ENCODE measurements at places on chromosomes 2 and 18.

DNA sequence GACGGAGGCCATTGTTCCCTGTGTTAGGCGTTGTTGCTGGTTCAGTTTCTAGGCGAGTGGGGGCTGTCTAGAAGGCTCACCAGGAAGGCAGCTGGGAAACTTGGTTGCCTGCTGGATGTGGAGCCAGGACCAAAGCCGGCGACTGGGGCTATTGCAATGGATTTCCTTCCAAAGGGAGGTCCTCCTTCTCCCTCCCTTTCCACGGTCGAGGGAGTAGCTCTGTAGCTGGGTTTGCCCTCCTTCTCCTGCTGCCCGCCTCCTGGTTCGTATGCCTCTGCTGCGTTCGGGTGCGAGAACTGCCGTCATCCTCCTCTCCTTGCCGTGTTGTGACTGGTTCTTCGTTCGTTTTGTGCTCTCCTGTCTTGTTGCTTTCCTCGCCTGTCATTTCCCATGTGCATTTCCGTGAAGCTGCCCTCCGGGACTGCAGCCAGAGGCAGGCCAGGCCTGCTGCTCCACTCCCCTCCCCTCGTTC is 203.4 kb downstream of the NEDD4L start:
- DNase-seq, result no peak

- DNase-seq, result no peak
These were observed 57.6 kb downstream of the TTC21B start for GRCh38 chr2:165895974-165896373.

GRCh38 chr2:143690235-143690634 is 561.0 kb downstream of the ARHGAP15 start:
- no peak for DNase-seq

- DNase-seq, result no peak
These were observed 26.6 kb downstream of the MBD2 start for GRCh38 chr18:54197747-54198411.

GRCh38 chr2:201759567-201759966 is 21.2 kb downstream of the ALS2 start:
- DNase-seq, result no peak

DNA sequence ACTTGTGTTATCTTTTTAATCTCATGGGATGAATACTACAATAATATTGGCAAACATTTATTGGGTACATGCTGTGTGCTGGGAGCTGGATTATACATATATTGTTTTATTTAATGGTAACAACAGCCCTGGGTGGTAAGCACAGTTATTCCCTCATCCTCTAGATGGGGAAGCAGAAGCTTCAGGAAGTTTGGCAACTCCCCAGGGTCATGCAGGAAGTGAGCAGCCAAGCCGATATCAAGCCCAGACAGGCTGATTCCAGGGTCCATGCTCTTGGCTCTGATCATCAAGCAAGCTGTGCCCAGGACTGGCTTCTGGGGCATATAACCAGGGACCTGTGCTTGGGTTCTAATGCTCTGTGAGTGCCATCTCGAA is 155.8 kb downstream of the ZNF516 start:
- no peak for DNase-seq

DNA sequence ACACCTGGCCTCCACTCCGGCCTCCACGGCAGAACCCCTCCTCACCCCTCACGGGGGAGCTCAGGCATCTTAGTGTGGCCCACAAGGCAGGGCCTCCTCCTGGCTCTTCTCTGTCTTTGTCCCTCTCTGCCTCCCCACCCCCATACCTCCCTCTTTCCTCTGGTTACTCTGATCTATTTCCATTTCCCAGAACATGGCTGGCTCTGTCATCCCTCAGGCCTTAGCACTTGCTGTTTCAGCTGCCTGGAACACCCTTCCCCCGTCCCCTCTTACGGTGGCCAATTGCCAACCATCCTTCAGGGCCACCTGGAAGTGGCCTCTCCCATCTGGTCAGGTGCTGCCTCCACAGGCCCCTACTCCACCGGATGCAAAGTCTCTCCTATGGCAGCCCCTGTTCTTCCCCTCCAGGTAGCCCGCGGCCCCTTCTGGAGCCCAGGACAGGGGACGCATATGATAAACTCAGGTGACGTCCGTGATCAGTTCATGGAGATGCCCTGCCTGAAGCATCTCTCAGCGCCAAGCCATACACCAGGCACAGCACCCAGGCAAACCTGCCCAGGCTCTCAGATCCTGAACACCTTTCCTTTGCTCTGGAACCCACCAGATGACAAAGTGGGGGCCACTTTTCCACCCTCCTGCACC is 3.6 kb upstream of the ECEL1 start:
- DNase-seq, result no peak

DNA sequence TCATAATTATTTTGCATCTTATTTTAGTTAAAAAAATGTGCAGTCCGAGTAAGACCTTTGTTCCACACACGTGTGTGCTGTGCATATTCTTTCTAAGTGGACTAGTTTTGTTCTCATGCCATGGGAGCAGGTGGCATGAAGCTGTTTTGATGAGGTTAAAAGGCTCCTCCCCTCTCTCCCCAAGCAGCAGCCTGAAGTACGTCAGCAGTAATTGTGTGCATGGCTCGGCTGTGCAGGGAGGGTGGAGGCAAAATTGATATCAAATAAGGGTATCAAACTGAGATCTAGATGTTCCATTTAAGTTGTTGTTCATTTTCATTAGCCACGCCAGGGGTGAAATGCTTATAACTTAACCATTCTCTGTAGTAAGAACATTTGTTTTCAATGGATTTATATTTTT is at the start of gene NYAP2:
Gene NYAP2 (plus strand): TSS at position 207 of the 400 bp plus-strand sequence. CDS start 9,171 bp downstream, outside the sequence.
- DNase-seq, result no peak

All from stimulated activated CD4-positive, alpha-beta T cell treated with anti-CD3 and anti-CD28 coated beads, Interleukin-15, amount 100 ng/mL, for 48 hours (primary cell).